ENCODE measurements at places on chromosomes 3 and 15.

- DNase-seq = peak; percentile 29
Measured at GRCh38 chr3:156252656-156253055, 132.3 kb downstream of the KCNAB1 start.

GRCh38 chr3:52313188-52313773 lies 2.8 kb upstream of the DNAH1 start:
- no peak for DNase-seq

- no peak for DNase-seq
Measured at GRCh38 chr3:56087451-56088053, 380.7 kb downstream of the ERC2 start.

DNA sequence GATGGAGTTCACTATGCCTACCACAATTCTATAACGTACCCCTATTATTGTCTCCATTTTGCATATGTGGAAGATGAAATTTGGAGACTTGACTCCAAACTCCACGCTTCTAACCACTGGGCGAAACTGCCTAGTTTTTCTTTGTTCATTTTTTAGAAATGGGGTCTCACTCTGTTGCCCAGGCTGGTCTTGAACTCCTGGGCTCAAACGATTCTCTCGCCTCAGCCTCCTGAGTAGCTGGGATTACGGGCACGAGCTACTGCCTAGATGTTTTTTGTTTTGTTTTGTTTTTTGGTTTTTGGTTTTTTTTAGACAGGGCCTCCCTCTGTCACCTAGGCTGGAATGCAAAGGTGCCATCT lies 584 bp upstream of the RPL32 start:
- no peak for DNase-seq

- no peak for DNase-seq
Measured at GRCh38 chr3:140359233-140359995, 318.4 kb upstream of the TRIM42 start.

- no peak for DNase-seq
Measured at GRCh38 chr3:124597979-124598378, 132.3 kb upstream of the UMPS start.

DNA sequence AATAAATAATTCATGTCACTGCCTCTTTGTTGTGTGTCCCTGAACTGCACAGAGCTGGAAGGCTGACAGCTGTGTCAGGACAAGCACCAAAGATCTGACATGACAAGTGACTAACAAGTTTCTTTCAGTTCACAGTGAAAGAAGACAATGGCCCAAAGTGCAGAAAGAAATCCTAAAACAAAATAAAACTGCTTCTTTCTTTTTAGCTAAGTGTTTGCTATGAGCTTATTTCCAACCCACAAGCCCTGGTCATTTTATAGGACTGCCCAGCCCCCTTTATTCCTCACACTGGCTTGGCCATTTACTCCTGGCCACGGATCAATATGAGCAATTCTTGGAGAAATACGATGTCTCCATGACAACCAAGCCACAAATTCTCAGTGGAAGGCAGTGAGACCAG lies 238.5 kb downstream of the WDR72 start:
- no peak for DNase-seq

DNA sequence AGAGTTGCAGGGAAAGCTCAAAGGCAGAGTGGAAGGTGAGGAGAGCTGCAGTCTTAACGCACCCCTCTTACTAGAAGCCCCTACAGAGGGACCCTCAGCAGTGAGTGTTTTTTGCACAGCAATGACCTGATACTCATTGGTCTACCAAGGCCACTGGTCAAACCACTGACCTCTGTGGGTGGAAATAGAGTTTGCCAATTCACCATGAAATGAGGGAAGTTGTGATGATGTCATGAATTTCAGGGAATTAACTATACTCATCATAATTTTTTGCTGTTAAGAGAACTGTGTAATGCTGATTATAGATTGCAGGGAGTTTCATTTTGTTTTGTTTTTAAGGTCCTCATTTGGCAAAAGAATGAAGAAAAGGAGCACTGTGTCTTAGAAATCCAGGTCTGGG lies 101.7 kb upstream of the SMAD3 start:
- DNase-seq = no peak

GRCh38 chr3:174193604-174194003 lies 665.5 kb upstream of the NAALADL2 start:
- DNase-seq = no peak

DNA sequence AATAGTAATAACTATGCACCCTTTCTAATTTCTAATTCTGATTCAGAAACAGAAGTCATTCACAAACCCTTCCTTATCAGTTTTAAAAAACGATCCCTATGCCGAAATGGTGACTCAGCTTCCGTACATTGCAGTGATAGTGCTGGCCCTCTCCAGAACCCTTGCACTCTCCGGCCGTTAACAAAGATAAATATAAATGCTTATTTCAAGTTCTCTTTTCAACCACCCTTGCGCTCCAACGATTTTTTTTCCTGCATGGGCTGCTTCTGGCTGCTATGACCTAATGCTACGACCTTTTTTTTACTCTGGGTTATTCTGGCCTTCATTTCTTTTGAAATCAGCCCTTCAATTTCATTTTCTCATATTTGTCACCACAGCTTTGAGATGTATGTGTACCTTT lies 646.2 kb downstream of the NTRK3 start:
- no peak for DNase-seq

- DNase-seq = peak; percentile 15
Measured at GRCh38 chr3:112437146-112438022, 61.9 kb downstream of the BTLA start.

GRCh38 chr15:89991312-89991711 lies 9.8 kb upstream of the ZNF710 start:
- DNase-seq = no peak

DNA sequence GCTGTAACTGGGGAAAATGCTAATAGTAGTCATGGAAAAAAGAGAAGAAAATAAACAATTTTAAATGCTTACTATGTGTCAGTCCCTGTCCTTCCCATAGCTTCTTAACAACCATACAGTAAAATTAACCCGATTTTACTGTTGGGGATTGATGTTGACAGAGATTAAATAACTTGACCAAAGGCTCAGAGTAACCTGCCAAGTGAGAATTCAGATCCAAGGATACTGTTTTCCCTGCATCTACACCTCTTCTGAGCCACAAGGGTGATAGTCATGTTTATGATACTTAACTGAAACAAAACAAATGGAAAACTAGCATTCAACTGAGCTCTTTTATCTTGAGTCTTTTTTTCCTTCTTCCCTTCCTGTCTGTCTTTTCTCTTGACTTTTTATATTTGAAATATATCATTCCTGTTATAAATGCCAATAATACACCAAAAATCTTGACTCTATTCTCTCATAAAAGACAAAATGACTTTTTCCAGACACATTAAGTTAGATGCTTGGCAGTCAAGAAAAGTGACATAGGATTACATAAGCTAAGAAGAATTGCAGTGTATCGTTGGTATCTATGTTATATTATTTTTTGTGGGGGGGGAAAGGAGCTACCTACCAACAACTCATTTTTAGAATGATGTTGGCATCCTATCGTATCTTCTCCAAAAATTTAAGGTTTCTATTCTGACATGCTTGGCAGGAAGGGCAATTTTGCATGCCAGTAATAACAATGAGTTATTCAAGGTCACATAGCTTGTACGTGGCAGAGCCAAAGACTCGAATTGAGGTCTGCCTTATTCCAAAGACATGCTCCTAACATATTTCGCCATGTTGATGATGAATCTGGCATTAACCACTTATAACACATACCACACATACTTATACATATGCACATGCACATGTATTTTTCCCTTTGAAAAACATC lies 306.6 kb upstream of the KCNH8 start:
- no peak for DNase-seq

- DNase-seq = no peak
Measured at GRCh38 chr3:41521010-41521655, 321.8 kb downstream of the CTNNB1 start.

DNA sequence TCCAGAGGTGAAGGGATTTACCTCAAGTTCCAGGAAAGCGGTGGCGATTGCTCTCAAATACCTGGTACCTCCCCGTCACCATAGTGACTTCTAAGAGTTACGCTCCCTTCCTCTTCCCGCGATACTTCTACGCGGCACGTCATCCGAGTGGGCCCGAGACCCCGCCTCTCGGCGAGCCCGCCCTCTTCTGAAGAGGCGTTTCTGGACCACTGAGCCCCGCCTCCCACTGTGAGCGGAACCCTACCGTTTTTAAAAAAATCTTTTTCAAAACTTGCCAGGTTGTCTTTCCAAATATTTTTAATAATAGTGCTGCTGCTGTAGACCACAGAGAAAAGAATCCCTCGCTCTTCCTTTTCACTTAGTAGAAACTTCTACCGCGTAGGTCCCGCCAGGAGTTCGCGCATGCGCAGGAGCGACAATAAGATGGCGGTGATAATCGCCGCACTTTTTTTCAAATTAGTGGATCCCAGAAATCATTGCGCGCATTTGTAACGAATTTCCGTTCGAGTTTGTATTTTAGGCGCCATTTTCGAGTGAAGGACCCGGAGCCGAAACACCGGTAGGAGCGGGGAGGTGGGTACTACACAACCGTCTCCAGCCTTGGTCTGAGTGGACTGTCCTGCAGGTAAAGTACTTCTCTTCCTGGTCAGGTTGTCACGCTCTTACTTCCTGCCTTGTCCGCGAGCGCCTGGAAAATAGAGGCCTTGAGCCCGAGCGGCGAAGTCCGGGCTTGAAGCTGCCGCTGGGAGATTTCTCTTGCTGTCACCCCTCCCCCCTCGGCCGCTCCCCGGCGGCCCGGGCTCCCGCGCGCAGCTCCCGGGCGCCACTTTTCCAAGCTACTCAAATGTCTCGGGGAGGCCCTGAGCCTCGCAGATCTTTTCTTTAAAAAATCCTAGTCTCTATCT lies at the start of the genes IFT80 and SMC4:
Gene IFT80 (minus strand): TSS at position 101 of the 905 bp plus-strand sequence. CDS start 14,625 bp downstream, outside the sequence.
Gene SMC4 (plus strand): TSS at position 526 of the 905 bp plus-strand sequence. CDS start 1,177 bp downstream, outside the sequence.
- DNase-seq = peak; percentile 97

GRCh38 chr3:174202561-174202960 lies 656.6 kb upstream of the NAALADL2 start:
- no peak for DNase-seq

DNA sequence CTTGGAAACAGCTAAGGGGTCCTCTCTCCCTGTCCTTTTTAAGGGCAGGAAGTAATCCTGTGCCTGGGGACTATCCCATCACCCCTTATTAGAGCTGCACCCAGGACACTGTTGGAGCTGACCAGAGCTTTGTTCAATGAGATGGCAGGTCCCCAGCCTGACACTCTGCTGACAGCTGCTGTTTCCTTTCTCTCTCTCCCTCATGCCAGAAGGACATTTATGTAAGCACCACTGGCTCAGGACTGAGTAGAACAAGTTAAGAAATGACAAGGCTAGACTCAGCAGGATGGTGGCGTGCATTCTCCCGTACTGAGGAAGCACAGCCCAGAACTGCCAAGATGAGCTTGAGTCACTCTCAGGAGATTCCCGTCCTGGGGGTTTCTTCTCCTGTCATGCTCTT lies 17.3 kb downstream of the GJD2 start:
- no peak for DNase-seq

GRCh38 chr3:110344487-110344886 lies 727.1 kb upstream of the NECTIN3 start:
- DNase-seq = no peak

DNA sequence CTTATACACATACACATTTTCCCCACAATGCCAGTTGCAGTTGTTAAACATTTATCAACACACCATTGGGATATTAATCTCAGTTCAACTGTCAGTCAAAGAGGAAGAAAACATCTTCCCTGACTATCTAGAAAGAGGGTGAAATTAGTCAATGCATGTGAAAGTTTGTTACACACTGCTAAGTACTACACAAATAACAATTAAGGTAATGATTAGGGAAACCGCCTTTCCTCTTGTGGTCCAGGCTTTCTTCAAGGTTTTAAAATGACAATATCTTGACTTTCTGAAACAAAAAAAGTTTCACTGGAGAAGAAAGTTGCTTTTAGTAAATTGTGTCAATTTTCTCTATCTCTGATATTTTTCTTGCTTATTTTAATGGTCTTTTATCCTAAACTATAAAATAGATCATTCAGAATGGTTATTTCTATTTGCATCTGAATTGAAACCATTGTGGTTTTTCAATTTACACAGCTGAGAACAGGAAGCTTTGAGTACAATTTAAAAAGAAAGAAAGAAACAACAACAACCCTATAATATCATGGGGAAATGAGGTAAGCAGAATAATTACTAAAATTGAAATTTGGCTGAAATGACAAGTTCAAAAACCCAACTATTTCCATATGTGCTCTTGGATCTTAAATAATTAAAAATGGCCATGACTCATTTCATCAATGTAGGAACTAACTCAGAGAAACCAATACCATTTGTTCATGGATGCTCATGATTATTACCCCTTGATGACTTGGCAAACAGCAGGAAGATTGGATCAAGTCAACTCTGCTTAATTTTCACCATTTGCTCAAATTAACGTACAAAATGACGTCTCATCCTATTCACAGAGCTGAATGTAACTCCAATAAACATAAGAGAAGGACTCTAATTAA lies 31.7 kb downstream of the GPR149 start:
- no peak for DNase-seq

DNA sequence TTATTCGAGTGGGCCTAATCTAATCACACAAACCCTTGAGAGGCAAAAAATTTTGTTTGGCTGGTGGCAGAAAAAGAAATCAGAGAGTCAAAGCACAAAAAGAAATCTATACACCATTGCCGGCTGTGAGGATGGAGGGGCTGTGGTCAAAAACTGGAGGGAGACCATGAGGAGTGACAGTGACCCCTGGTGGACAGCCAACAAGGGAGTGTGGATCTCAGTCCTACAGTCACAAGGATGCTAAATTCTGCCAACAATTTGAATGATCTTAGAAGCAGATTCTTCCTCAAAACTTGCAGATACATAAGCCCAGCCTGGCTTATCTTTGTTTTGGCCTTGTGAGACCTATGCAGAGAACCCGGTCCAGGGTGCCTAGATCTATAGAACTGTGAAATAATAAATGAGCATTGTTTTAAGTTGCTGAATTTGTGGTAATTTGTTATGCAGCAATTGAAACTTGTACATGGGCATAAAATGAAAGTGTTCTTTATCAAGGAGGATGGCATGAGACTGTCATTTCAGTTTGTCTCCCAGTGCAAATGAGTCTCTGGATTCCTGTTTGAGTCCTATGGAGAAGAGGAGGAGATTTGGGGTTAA lies 103.0 kb upstream of the ARHGEF26 start:
- peak; percentile 28 for DNase-seq
